AG10803 (cell line): ENCODE measurements at places on chromosomes 5 and 9.
A peak's percentile ranks its signal among the peaks of the same experiment; 100 is the strongest.

GRCh38 chr5:5969942-5970483, 408.3 kb downstream of the MED10 start:
- no peak for DNase-seq

DNA sequence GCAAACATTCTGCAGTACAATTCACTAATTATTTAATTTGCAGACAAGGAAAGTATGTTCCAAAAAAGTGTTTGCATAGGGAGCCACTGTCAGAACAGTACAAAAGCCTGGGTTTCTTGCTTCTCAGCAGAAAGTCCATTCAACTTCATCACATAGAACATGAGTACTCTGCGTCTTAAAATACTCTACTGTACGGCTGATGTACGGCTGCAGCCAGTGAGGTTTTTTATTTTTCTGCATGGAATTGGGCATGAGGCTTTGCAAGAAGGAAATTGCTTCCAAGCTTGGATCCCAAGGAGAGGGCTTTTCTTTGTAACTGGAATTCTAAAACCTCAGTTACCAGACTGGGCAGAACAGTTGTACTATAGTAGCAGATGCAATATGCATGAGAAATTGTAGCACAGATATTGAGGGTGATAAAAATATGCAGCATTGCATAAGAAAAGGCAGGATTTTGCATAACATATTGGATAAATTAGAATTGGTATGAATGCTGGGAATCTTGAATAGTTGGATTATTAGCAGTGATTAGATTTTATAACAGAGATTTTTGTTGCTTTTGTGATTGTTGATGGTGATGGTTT, 178.1 kb upstream of the CDH9 start:
- peak; percentile 54 for DNase-seq

- peak; percentile 79 for DNase-seq
These were observed 24.6 kb upstream of the SVEP1 start for GRCh38 chr9:110604171-110604601.

DNA sequence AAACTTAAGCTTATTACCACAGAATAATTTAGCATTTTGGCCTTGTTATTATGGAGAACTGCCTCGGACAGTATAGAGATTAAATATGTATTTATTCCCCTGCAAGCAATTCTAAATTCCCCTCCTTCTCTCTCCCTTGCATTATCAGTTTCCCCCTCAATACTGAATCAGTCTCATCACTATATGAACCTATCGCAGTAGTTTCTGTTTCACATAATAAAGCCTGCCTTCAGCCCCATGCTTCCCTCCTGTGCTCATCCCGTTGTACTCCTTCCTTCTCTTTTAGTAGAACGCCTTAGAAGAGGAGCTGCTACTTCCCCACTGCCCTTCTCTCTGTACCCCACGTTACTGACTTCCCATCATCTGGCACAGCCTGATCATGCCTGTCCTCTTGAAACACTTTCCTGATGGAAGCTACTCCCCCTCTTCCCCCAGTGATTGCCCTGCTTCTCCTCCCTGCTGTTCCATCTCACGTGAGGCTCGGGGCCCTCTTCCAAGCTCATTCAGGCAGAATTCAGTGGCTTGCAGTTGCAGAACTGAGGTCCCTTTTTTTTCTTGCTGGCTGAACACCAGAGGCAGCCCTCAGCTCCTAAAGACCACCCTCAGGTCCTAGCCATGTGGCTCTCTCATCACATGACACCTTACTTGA, 93.4 kb downstream of the PPIC start:
- DNase-seq = no peak

DNA sequence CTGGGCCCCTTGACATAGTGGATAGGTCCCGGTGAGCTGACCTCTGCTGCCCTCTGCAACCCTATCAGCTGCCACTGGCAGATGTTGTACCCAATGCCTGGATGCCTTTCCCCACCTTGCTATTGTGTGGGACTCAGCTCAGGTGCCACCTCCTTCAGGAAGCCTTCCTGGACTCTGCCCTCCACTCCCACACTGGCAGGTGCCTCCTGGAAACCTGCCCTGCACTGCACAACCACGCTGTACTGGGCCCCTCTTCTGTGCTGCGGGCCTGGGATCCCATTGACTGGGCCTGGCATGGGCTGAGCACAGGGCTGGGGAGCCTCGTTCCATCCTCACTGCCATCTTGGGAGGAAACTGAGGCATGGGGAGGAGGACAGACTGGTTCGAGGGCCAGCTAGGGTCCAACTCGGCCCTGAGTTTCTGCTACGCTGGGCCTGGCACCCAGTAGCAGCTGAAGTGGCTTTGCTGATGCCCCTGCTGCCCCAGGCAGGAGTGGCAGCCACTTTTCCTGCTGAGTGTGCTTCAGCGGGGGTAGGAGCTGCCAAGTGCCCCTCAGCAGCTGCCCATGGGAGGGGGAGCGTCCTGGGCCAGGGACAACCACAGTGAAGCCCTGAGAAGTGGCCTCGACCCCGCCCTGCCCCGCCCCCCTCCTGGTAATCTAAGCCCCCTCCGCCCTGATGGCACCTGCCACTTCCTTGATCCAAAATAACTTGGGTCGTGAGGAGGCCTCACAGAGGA, 1.3 kb downstream of the AK1 start:
- DNase-seq = no peak

GRCh38 chr9:20224756-20225155, 397.5 kb downstream of the MLLT3 start:
- no peak for DNase-seq

- DNase-seq = peak; percentile 15
These were observed 19.6 kb downstream of the SPARC start for GRCh38 chr5:151667083-151667482.

DNA sequence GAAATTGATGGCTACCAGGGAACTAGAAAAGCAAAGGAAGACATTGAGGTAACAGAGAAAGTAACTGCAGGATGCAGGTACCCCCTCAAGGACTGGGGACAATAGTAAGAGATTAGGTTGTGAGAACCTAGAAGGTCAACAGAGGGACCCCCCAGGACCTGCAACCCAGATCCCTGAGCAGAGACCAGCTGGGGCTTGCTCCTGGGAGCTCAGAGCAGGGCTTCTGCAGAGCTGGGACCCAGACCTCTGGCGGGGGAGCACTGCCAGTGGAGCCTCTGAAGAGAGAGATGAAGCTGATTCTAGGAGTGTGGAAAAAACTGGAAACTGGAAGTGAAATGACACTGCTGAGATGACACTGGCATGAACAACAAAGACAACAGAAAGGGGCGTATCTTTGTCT, 17.2 kb downstream of the MORN5 start:
- no peak for DNase-seq

DNA sequence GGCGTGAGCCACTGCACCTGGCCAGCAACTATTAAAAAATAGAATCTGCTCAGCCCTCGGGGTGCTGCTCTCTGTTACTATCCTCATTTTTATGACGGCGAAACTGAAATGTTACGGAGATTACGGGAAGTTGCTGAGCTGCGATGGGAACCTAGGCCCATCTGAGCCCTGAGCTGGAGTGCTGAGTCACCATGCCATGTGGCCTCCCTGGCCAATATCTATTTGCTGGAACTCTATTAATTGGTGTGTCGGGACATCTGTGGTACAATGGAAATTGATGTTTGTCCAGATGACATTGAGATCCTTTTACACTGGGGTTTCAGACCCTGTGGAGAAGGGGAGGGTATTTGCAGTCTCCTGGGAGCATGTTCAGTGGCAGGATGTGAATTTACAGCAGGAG, 8.1 kb downstream of the PRDM12 start:
- no peak for DNase-seq

GRCh38 chr9:68762570-68762969, 57.5 kb downstream of the PIP5K1B start:
- DNase-seq = no peak

GRCh38 chr5:109907731-109908130, 218.0 kb downstream of the MAN2A1 start:
- DNase-seq = peak; percentile 87

DNA sequence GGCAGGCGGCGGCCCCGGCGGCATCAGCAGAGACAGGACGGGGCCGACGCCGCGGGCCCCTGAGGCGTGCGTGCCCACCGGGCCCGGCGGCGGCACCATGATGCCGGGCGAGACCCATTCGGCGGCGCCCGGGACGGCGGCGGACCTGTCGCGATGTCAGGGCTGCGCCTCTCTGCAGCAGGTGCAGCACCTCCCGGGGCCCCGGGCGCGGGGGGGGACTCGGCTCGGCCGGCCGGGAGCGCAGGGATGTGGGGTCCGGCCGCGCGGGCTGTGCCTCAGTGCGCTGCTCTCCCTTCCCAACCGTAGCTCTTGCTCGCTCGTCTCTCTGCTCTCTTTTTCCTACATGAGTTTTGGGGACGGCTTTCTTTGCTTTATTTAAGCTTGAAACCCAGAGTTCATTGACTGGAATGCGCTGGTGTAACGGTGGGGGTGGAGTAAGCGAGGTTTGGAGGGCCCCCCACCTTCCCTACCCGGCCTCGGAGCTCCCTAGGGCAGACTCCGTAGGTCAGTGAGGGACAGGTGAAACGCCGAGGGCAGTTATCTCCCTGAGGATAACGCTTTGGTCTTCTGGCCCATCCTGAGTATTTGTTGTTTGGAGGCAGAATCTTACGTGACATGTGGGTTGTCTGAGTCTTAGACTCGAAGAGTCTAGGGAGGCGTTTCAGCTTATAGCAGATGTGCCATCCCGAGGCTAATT, 490 bp downstream of the ICE1 start:
- DNase-seq = no peak

DNA sequence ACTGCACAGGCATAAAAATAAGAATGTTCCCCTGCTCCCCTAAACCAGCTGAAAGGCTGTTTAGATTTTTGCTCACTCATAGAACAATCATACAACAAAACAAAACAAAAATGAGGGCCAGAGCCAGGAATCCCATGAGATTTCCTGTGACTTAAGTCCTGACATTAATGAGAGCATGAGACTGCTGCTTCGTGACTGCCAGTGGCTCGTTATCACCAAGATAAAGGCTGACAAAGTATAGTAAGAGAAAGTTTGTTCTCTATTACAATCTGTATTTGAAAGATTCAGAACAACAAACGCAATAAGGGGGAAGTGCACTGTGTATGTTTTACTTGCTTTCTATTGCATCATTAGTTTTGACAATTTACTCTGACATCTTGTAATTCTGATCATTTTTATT, 837.1 kb upstream of the C9orf72 start:
- DNase-seq = no peak

DNA sequence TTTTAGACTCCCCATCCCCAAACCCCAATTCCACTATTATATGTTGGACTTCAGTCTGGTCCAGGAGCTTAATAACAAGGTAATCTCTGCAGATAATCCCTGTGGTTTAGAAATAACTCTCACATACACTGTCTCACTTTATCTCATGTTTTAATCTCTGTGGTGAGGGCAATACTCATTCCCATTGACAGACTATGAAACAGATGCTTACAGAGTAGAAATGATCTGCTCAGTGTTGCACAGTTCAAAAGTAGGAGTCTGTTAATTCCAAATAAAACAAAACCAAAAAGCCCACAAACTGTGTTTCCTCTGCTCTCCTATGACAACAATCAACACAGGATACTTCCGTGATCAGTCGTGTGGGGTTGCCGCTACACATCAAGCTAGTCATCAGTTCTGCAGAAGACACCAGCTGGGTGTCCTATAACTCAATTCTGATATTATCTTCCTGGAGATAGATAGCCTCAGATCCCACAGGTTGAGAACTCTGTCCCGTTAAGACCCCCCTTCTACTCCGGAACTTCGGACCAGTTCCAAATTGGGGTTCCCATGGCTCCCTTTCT, 26.3 kb upstream of the FANCC start:
- no peak for DNase-seq

DNA sequence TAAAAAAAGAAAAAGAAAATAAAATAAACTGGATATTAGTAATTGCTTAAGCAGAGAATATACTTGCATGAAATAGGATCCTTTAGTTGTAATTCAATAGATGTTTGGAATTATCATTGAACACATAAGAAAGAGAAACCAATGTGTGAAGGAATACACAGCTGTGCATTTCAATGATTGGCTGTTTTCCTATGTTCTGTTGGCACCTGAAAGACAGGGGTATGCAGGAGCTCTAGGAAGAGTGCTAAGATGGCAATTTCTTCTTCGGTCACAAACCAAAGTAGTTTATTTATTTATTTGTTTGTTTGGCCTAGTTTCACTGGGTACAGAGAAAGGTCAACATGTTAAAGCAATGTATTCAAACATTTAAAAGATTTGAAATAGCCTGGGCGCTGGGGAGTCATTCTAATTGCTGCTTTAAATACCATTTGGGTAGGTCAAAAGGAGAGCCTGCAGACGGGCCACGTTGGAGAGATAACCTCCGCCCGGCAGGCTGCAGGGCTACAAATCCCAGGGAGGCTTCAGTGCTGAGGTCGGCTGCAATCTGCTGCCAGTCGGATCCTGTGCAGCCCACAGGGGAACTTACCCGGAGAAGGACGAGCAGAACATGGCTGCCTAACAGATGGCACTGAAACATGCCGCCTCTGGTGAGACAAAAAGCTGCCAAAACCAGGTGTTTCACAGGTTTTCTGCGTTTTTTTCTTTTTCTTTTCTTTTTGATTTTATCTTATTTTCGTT, 154.2 kb upstream of the TYRP1 start:
- DNase-seq = no peak

GRCh38 chr5:124416627-124417026, 329.8 kb downstream of the ZNF608 start:
- DNase-seq = no peak

- DNase-seq = no peak
These were observed 55.6 kb downstream of the RXRA start for GRCh38 chr9:134381671-134382516.

DNA sequence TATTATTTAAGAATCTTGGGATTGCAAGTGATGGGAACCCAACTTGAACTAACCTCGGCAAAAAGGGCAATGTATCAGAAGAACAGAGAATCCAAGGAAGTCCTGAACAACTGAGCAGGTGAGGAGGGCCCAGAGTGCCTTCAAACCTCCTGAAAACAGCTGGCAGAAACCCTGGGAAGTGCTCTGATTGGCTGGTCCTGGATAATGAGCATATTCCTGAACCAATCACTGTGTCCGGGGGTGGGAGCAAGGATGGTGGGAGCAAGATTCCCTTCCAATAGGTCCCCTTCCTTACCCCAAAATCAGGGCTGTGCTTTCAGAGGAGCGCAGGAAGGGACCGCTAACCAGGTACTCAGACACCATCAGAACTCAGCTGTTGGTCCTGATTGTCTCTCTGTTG, 31.9 kb upstream of the TBC1D2 start:
- DNase-seq = no peak

GRCh38 chr9:4569101-4569500, 78.8 kb downstream of the SLC1A1 start:
- DNase-seq = peak; percentile 44
